ENCODE measurements at places on chromosomes 13 and 19.

DNA sequence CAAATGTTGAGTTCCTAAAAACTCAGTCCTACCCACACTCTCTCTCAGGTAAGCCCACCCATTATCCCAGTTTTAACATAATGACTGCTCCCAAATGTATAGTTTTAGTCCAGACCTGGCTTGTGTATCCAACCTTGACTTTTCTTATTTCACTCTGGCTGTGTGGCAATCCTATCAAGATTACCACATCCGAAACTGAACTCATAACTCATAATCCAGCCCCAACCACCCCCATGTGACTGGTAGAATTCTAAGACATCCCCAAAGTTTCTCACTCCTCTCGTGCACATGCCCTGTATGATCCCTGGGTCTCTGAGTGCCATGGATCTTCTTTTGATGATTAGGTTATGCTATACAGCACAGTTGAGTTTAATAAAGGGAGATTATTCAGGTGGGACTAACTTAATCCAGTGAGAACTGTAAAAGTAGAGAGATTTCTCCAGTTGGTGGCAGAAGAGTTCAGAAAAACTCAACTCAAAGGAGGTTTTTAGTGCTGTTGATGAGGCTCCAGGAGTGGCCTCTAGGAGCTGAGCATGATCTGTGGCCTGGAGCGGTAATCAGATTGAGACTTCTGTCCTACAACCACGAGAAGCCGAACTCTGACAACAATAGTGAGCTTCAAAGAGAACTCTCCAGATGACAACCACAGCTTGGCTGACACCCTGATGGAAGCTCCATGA, 413.4 kb downstream of the ZNF536 start:
- no peak for DNase-seq

DNA sequence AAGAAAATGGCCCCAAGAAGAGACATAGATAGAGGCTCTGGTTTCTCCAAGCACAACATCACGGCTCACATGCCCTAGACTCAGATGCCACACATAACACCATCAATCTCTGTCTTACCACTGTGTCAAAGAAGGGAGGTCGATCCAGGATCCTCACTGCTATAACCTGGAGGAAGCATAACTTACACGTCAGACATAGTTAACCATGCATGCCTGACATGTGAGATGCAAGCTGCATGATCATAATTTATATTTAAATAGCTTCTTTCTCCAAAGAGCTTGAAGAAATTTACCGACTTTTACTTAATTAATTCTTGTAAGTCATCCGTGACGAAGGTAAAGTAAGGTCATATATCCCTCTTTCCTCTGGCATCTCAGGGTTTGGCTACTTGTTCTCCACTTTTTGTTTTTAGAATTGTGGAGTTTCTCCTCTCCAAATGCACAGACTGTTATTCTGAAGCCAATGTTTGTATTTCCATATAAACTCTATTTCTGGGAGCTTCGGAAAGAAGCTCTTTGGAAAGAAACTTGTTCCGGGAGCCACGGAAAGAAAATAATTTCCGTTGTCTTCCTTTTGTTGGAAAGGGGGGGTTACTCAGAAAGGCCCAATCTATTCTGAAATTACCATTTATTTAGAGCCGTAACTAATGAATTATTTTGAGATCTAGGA, 205.6 kb downstream of the LHFPL6 start:
- DNase-seq: no peak

- no peak for DNase-seq
Measured at GRCh38 chr13:77513719-77514335, 21.7 kb upstream of the SCEL start.

DNA sequence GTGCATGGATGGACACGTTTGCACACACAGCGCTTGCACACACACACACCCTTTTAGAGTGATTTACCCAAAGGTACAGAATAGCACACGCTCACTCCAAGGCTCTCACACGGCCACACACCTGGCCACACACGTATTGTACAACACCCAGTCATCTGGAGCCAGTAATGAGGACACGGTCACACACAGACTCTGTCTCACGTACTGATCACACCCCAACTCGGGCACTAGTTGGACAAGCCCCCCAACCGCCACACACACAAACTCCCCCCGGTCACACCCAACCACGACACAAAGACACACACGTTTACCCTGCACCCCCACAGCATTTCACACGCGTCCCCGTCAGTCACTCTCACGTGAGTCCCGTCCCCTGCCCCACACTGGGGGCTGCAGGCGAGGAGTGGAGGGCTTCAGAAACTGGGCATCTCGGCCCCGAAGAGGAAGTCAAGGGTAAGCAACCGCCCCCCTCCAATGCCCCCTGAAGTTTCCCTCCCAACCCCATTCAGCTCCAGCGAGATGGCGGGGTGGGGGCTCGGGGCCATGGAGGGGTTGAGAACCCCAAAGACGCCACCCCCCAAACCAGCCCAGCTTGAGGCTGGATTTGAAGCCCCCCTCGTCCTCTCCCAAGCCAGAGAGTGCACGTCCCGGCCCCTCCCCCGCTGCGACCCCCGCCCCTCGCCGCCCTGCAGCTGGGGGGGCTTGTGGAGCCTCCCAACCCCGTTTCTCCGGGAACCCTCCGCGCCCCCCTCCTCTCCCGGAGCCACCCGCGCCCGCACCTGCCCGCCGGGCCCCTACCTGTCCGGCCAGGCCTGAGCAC, 599 bp downstream of the OLFM2 start:
- DNase-seq: no peak

GRCh38 chr19:55696301-55697068, 21.5 kb downstream of the EPN1 start:
- DNase-seq: no peak

- peak; percentile 26 for DNase-seq
Measured at GRCh38 chr13:27170516-27171243, 931 bp downstream of the USP12 start.

DNA sequence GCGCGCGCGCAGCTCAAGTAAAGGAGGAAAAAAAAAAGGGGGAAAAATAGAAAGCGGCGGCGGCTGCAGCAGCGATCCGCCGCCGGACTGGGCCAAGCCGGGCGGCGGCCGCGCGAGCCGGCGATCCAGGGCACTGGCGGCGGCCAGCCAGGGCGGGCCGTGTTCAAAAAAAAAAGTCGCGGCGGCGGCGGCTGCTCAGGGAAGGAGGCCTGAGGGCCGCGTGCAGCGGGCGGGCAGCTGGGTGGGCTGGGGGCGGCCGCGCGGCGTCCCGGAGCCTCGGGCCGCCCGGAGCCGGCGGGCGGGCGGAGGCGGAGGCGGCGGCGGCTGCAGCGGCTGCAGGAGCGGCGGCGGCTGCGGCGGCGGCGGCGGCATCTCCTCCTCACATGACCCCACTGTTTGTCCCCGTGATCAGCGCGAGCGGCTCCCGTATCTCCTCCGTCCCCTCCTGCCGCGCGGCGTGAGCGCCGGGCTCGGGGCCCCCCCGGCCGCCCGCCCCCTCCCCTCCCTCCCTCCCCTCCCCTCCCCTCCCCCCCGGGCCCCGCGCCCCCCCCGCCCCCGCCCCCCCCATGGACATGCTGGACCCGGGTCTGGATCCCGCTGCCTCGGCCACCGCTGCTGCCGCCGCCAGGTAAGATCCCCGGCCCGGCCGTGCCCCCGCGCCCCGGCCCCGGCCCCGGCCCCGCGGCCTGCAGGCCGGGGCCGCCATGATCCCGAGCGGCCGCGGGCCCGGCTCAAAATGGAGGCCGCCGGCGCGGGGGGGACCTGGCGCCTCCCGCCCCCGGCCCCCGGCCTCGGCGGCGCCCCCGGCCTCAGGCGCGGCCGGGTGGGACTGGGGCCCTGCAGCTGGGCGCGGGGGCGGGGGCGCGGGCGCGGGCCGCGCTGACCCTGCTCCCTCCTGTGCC, at the start of gene USF2:
TSS of gene USF2 (plus strand) at position 427 of the 902 bp plus-strand sequence. CDS start at position 567, 140 bp downstream.
- peak; percentile 88 for DNase-seq

DNA sequence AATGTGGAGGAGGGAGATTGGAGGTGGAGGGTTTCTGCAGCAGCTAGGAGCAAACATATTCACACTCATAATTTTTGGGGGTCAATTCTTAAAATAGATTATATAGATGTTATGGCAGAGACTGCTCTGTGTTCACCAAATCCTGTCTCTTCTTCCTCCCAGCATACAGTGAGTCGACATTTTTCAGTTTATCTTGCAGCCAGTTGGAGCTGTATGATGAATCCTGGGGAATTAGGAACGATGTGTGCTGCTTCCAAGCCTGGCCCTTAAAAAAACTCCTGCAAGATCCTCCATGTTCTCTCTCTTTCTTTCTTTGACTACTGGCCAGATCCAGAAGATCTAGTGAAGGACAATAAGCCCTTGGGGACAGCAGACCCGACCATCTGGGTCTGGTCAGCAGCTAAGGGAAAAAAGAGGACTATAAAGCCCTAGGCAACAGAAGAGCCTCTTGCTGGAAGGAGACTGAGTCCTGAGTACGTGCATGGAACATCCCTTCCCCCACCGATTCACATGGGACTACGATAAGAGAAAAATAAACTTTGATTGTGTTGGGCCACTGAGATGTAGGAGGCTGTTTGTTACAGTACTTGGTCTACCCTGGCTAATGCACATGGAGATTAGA, 55.8 kb upstream of the POMP start:
- no peak for DNase-seq

DNA sequence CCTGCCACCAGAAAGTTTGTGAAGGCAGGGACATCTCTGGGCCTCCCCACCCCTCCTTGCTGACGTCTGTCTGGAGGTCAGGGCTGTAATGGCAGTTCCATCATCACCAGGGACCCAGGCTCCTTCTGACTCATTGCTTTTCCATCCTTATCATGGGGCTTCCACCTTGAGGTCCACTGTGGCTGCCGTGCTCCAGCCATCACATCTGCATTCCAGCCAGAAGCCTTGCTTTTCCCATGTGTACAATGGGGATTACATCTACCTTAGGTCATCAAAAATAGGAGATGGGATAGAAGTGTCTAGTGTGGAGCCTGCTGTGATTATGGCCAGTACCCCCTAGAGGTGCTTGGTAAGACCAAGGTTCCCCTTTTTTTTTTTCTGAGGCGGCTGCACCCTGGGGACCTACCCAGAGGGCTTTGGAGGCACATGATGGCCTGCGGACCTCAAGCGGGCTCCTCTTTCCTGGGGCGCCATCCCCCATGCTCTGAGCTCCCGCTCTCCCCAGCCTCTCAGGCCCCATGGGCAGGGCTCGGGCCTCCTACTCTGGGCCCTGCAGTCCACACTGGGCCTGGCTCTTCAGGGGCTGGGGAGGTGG, 13.4 kb upstream of the RANBP3 start:
- DNase-seq: no peak
